ENCODE measurements at places on chromosomes 3 and 15.

DNA sequence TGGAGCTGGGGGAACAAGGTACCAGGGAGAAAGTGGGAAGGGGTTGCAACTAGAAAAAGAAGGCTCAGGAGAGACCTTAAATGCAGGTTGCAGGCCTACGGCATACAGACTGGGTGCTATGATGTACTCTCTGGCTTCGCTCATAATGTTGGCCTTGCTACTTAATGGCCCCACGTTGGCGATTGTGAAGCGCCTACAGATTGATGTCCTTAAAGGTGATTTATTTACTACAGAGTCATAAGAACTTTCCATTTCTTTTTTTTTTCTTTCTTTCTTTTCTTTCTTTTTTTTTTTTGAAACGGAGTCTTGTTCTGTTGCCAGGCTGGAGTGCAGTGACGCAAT lies 25.4 kb downstream of the ZBTB38 start:
- DNase-seq, result no peak

- no peak for DNase-seq
These were observed 157.3 kb upstream of the CGNL1 start for GRCh38 chr15:57218826-57219576.

- no peak for DNase-seq
These were observed 28.2 kb upstream of the TRIM59 start for GRCh38 chr3:160477750-160478149.

GRCh38 chr3:24500806-24501205 lies 6.2 kb upstream of the THRB start:
- no peak for DNase-seq

DNA sequence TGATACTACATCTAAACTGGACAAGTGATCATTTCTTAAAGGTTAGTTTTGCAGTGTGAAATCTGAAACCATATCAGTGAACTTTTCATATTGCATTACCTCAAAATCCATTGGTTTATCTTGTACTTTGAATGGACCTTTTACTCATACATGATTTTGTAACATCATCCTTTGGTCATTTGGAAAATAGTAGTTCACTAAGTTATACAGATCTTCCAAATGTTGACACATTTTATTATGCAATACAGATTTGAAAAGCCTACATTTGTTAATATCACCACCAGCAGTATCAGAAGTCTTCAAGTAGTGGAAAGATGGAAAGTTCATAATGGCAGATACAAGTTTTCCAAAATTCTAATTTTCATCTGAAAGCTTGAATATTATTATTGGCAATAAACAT lies 64.0 kb upstream of the CDV3 start:
- DNase-seq, result no peak

DNA sequence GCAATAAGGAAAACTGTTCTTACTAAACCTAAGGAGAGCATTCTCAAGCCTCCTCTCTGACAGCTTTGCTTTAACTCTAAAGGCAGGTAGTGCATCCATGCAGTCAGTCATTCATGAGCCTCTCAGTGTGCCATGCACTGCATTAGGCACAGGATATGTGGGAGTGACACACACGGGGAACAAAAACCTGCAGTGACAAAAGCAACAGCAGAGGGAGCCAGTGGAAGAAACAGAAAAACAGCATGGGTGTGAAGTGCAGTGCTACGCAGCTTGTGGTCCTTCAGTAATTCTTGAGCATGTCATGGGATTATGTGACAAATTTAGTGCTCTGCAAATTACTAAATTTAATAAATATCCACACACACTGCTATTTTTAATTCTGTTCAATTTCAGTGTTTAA lies 230.7 kb downstream of the BBX start:
- DNase-seq, result no peak

DNA sequence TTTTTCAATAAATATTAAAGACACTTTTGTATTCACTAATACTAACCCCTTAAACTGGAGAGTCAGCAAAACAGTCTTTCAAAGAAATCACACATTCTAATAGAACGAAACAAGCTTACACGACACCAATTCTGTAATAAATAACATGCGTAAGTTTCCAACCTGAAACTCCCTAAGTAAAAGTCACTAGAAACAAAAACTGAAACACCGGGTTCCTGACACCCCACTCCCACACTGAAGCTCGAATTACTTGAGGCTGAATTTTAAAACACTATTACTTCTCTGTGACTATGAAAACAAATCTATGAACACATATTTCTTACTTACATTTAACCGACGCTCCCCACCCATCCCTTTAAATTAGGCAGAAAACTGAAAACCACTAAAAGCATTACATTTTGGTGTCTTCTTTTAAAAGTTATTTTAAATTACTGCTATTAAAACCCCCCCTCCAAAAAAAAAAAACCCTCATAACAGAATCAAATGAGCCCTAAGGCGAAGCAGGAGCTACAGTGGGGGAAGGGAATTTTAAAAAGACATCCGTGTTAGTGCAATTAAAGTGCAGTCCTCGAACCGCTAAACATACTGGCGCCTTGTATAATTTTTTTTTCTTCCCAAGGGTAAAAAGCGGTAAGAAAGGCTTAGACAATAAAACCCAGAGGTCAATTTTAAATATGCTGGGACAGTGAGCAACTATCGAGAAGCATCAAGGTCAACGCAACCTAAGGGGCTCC lies 878 bp downstream of the SPPL2A start:
- DNase-seq, result no peak

DNA sequence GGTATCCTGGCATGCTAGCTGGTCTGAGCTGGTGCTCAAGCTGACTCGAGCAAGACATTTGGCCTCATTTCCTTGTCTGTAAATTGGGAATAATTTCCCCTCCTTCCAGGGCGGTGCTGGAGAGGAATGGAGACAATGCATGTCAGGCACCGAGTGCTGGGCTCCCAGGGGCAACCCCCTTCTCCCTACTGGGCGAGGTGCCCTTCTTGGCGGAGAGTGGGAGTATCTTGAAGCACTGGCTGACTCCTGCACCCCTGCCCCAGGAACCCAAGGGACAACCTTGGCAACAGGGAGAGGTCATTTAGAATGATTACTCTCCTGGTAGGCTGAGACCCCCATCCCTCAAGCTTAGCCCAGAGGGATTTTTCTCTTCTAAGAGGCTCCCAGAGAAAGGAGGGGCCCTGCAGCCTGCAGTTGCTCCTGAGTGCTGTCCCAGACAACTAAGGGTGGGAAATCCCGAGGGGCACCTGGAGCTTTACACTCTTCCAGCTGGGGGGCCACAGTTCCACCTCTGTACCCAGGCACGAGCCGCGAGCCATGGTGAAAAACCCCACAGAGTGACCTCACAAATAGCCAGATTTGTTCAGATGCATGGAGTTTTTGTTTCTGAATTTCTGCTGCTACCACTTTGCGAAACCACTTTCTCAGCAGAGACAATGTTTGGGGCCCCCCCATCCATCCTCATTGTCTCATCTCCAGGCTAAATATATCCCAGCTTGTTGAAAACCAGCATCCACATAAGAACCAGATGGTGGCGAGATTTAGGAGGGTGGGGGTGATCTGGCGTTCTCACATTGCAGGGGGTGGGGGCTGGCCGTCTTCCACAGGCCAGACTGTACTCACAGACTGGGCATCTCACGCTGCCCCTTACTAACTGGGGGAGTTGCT lies 44.8 kb downstream of the ABTB1 start:
- no peak for DNase-seq

- DNase-seq, result no peak
These were observed 25.1 kb downstream of the SMAD3 start for GRCh38 chr15:67090297-67091070.

DNA sequence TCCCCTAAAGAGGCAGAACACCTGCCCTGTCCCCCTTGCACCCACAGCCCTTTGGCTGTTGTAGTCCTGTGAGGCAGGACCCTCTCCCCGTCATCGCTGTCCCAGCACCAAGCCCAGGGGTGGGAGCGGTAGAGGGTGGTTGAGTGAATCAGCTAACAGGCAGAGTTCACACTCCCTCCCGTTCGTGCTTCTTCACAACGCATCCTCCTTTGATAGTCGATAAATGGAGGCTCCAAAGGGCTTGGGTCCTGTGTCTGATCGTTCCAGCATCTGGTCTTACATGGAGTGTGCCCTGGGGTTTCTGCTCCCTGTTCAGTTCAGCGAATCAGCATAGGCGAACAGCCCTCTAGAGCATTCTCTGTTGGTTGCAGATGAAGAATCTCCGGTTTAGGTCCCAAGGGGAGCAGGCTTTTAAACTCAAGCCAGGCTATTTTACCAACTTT lies 820 bp upstream of the HMCES start:
- DNase-seq, result no peak

GRCh38 chr15:31782951-31783350 lies 247.4 kb upstream of the CHRNA7 start:
- DNase-seq, result no peak

GRCh38 chr15:70474471-70475406 lies 288.6 kb downstream of the UACA start:
- DNase-seq, result no peak

DNA sequence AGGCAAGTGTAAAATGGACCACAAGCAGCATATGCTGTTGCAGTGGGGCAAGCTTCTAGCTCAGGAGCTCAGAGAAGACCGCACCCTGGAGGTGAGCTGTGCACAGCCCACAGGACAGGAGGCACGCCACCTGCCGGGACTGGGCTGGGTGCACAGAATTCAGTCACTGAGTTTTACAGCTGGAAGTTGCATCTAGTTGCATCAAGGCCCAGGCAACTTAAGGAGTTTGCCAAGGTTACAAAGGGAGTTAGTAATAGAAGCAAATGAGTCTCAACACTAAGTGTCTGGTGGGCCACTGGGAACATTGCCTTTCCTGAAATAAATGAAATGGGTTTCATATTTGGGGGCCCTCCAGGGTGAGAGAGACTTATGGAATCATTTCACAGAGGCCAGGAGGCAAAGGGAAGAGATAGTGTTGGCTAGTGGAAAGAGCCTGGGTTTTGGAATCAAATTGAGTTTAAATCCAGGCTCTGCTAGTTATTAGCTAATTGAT lies 36.0 kb upstream of the TIMP4 start:
- DNase-seq, result no peak

DNA sequence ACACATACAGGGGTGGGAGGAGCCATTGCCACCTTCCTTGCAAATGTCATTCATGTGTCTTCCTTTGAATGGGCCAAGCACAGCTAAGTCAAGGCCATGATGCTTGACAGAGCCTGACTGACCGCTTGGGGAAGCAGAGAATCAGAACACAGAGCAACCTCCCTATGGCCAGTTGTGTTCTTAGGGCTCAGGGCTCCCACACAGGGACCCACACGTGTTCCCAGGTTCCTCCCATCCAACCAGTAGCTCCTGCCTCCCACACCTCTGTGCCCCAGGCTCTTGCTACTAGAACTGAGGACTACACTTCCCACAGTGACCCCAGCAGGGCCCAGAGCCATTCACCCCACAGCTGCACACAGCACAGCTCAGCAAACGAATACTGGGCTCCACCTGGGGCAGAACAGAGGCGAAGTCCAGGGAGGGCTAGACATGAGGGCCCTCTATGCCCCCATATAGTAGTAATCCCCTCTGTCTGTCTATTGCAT lies 42.9 kb downstream of the KLF15 start:
- DNase-seq, result no peak

DNA sequence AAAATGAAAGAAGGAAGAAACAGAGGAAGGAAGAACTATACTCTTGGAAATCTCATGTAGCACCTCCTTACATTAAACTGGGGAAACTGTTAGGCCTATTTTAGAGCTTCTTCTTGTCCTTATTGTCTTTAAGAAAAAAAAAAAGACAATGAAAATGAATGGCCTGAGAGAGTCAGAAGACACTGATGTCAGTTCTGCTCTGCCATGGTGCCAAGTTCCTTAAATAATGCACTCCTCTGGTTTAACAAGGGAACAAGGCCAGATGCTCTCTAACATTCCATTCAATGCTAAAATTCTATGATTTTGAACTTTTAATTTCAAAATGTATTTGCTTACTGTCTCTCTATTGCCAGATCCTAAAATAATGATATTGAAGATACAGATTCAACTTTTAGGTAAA lies 4.4 kb upstream of the MBNL1 start:
- no peak for DNase-seq

DNA sequence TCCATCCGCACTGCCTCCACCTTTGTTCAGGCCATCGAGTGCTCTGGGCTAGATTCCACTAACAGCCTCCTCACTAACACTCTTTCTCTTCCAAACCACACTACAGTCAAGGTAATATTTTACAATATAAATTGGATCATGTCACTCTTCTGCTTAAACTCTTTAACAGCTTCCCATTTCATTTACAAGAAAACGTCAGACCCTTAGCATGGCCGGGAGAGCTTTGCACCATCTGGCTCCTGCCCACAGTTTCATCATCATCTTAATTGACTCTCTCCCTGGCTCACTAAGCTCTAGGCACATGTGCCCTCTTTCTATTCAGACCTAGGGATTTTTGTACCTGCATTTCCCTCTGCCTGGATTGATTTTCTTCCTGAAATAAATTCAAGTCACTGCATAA lies 354.7 kb downstream of the FGF12 start:
- DNase-seq, result no peak

DNA sequence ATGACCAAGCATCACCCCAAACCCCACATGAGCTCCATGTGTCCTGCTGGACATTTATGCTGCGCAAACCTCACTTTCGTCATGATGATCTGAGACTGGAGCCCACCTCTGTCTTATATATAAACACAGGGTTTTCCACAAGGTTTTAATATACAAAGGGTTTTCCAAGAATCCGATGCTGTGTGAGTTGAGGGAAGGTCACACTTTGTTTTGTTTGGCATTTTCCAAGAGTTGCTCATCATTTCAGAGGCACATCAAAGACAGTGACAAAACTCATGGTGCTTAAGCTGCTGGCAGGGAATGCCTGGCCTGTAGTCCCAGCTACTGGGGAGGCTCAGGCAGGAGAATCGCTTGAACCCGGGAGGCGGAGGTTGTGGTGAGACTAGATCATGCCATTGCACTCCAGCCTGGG lies 20.0 kb downstream of the EFCC1 start:
- DNase-seq, result no peak

GRCh38 chr15:51760805-51761204 lies 9.4 kb downstream of the TMOD2 start:
- DNase-seq, result no peak

GRCh38 chr3:123424999-123425712 lies 23.7 kb downstream of the ADCY5 start:
- no peak for DNase-seq

Measured in activated T-helper 2 cell treated with anti-CD3 and anti-CD28 coated beads, Interferon-gamma antibody, Interleukin-2, Interleukin-4, amounts not matched to agents 10 μg/mL and 5 μg/mL and 100 μg/mL, durations not matched to agents 14 hours and 24 hours and 36 hours (primary cell).